ENCODE measurements at places on chromosomes 16 and 17.

- DNase-seq = no peak
Observed at GRCh38 chr17:82031303-82031884, at the start of gene RAC3. Gene RAC3 (plus strand): TSS chr17:82031678. CDS start chr17:82031762, 84 bp downstream.

- DNase-seq = no peak
Observed at GRCh38 chr16:49651996-49652395, 203.9 kb downstream of the ZNF423 start.

DNA sequence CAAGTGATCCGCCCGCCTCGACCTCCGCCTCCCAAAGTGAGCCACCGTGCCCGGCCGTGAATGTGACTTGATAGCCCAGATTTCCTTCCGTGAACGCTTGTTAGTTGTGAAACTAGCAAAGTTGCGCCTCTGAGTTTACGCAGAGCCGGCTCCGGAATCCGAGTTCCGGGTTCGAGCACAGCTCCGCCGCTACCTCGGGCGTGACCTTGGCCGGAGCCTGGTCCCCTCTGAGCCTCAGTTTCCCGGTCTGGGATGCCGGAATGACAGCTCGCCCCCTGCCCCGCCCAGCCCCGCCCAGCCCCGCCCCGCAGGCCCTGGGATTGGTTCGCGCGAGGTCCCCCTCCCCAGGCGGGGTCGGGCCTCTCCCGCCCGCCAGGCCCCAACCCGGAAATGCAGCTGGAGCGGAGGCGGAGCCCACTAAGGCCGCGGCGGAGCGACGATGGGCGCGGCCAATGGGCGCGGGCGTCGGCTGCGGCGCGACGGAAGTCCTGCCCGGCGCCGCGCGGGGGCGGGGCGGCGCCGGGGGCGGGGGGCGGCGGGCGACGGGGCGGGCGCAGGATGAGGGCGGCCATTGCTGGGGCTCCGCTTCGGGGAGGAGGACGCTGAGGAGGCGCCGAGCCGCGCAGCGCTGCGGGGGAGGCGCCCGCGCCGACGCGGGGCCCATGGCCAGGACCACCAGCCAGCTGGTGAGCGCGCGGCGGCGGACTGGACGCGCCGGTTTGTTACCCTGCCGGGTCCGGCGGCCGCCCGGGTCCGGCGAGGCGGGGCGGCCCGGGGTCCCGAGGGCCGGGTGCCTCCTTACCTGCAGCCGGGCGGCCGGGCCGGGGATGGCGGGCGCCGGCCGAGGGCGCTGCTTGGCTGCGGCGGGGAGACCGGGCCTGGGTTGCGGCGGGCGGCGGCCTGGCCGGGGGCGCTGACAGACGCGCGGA lies at the start of gene PDPK1:
Gene PDPK1 (plus strand): TSS at position 571 of the 929 bp plus-strand sequence. CDS start 92 bp downstream, at position 663.
- DNase-seq = peak; percentile 96

DNA sequence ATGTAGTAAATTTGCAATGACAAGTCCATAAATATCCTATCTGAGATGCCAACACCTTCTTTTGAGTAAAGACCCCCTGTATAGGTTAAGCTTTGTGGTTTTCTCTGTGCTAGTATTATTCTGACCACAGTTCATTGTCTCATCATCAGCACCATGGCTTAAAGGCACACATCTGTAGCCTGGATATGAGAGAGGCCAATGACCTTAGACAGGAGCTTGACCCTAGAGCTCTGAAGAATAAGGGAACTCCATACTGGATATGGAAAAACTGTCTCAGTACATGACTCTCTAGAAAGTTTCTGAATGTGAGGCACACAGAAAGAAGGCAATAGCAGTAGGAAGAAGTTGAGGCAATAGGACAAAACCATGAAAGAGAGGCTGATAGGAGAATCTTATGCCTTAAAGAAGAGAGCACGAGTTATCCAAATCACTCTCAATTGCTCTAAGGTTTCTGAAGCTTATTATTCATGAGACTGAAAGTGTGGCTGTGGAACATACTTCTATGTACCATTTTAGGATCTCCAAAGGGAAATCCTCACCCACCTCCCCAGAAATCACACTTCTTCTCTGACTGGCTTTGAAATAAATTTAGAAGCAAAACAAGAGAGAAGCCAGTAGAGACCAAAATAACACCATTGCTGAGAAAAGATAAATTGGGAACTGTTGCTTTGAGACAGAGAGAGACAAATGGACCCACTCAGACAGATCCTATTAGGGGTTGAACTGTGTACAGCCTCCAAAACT lies 150.2 kb downstream of the ABCA8 start:
- DNase-seq = no peak

DNA sequence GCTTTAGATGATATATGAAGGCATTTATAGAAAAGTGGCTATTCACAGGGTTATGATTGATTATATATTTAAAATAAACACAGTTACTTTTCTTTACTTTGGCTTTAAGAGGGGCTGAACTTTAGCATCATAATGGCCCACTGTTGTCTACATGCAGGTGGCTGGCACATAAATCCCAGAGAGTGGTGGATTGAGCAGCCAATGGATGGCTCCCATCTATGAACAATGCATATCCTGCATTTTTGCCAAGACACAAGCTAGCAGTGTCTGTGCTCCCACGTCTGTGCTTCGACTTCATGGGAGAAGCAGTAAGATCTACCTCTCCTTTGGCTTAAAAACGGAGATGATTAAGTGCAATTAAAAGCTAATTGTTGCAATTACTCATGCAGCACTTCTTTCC lies 373.2 kb upstream of the CDH11 start:
- no peak for DNase-seq

- no peak for DNase-seq
Observed at GRCh38 chr17:80168371-80168770, 1.5 kb upstream of the CARD14 start.

GRCh38 chr17:43756201-43756600 lies 2.4 kb downstream of the SOST start:
- DNase-seq = no peak

DNA sequence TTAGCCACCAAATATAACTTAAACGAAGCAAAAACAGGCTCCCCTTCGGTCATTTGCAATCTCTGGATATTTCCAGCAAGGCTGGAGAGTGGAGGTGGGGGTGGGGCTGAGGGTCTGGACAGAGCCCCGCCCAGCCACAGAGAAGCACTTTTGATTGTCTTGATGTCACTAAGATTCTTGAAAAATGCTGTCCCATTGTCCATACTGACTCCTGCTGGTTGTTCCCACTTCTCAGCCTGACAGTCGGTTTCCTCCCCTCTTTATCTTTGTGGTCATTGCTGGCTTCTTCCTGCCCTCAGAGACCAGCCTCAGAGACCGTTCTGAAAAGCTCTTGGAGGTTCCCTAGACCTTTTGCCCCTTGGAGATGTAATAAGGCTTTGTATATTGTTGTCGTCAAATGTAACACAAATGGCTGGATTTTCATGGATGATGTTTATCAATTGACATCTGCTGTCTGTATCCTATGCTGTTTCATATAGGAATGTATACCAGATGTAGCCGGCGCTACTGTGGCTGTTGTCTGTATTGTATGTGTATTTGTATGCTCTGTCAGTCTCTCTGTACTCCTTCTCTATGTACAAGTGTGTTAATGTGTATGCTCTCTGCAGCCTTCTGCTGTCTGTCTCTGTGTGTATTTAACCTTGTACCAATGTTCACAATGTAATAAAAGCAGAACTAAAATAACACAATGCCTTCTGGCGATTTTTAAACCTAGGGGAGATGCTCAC lies 94.8 kb upstream of the DNAH9 start:
- no peak for DNase-seq
